H1 (cell line): ENCODE measurements at places on chromosomes 4 and X. TPM values are rescaled to one million over a fixed set of nuclear protein-coding genes. Genes with fewer than 3 reads are reported as not detected.
A peak's percentile ranks its signal among the peaks of the same experiment; 100 is the strongest.

YIPF7 gene
- total RNA-seq, result not detected in 2 replicates

- H3K4me1 ChIP-seq, result peaks cover 5% of the 10 kb centered on the region; the same call in 1 of the 2 replicates
- DNase-seq, result no peak
- H3K4me3 ChIP-seq, result no peak overlapping the region
- no peak overlapping the region for H3K27ac ChIP-seq
- no peaks in the 10 kb centered on the region for H3K36me3 ChIP-seq
Measured at GRCh38 chr4:168781926-168782325, 228.1 kb downstream of the CBR4 start.

- no peaks in the 10 kb centered on the region for H3K36me3 ChIP-seq
- H3K27me3 ChIP-seq, result no peaks in the 10 kb centered on the region
- H3K4me3 ChIP-seq, result no peak overlapping the region
- no peaks in the 10 kb centered on the region; the same call in none of the 2 replicates for H3K4me1 ChIP-seq
Measured at GRCh38 chr4:181508601-181509000, 734.6 kb upstream of the TENM3 start.

PITX2 gene
- total RNA-seq, result 0.44 and 0.67 TPM in 2 replicates

- no peaks in the 10 kb centered on the region for H3K36me3 ChIP-seq
- H3K4me3 ChIP-seq, result no peak overlapping the region
- DNase-seq, result no peak
- no peaks in the 10 kb centered on the region for H3K27me3 ChIP-seq
- no peak overlapping the region for H3K27ac ChIP-seq
Measured at GRCh38 chrX:70129816-70130215, 3.4 kb upstream of the IGBP1 start.

GRCh38 chrX:136608295-136608933, 39.5 kb upstream of the CD40LG start:
- H3K27ac ChIP-seq, result no peak overlapping the region
- DNase-seq, result no peak
- H3K4me1 ChIP-seq, result no peaks in the 10 kb centered on the region
- no peaks in the 10 kb centered on the region for H3K27me3 ChIP-seq

DNA sequence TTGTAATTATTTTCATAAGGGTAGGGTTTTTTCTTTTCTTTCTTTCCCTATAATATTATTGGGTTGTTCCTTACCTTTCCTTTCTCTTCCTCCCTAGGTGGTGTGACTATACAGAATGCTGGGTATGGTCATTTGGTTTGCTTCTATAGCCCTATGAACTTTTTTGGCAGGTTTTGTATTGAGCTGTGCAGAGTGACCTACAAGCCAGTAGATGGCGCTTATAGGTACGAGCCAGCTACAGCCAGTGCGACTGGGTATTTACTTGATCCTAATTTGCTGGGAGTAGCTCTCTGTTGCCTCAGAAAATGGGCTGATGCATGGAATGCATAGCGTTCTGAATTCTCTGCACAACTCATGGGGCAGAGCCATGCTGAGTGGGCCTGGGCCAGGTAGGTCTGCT, 423.3 kb downstream of the MAGEE1 start:
- no peak overlapping the region for H3K27ac ChIP-seq
- no peaks in the 10 kb centered on the region for H3K4me1 ChIP-seq
- no peaks in the 10 kb centered on the region for H3K27me3 ChIP-seq
- no peak overlapping the region for H3K4me3 ChIP-seq
- H3K36me3 ChIP-seq, result no peaks in the 10 kb centered on the region

PFKFB1 gene
- 0.30 and 0.46 TPM in 2 replicates for total RNA-seq

CSN1S1 gene
- total RNA-seq, result not detected in 2 replicates

GRCh38 chrX:133636009-133636408, 220.7 kb upstream of the GPC4 start:
- H3K36me3 ChIP-seq, result no peaks in the 10 kb centered on the region
- H3K27ac ChIP-seq, result no peak overlapping the region
- H3K27me3 ChIP-seq, result no peaks in the 10 kb centered on the region
- H3K4me3 ChIP-seq, result no peak overlapping the region
- DNase-seq, result no peak

- no peak for DNase-seq
- no peak overlapping the region for H3K27ac ChIP-seq
- H3K36me3 ChIP-seq, result no peaks in the 10 kb centered on the region
- H3K4me1 ChIP-seq, result no peaks in the 10 kb centered on the region
Measured at GRCh38 chr4:37758226-37758625, 68.3 kb upstream of the PGM2 start.

DNA sequence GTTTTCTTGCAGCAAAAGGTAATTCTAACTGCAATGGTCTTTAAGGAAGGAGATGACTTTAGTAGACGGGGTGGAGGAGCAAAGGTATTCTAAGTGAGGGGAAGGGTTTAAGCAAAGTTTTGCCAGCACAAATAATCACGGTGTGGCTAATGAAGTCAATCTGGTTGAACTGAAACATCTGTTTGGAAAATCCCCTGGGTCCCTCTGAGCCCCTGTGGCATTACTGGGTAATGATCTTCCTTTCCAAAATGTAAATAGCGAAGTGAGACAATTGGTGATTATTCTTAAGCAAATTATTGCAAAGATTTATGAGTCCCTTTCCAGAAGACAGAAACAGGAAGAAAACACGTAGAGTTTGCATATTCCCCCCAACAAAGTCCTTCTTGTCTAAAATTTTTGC, 47.2 kb downstream of the FGFBP1 start:
- H3K27ac ChIP-seq, result no peak overlapping the region

USP26 gene
- total RNA-seq, result not detected in 2 replicates

DNA sequence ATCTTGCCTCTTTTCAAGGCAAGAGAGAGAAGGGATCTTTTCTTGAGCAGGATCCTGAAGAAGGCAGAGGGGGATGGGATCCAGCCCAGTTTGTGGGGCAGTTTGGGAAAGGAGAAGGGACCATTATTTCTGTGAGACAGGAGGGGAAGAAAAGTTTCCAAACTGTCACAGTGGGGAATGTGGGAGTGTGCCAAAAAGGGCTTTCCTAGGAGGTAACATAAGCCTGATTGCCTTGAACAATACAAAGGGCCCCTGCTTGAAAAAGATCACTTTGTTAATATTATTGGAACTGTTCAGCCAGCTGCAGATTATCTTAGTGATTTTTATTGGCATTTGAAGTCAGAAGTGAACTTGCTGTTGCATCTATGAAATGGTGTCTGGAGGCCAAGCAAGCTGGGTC, 55.2 kb downstream of the MTM1 start:
- no peaks in the 10 kb centered on the region for H3K4me1 ChIP-seq
- DNase-seq, result no peak
- no peak overlapping the region for H3K4me3 ChIP-seq
- H3K27me3 ChIP-seq, result no peaks in the 10 kb centered on the region
- no peak overlapping the region for H3K27ac ChIP-seq

MAGEA9B gene
- total RNA-seq, result not detected in 2 replicates

PRKG2 gene
- total RNA-seq, result 1.2 and 1.5 TPM in 2 replicates

GPC4 gene
- 225 and 230 TPM in 2 replicates for total RNA-seq

CHRDL1 gene
- 15.6 and 17.4 TPM in 2 replicates for total RNA-seq

FOXR2 gene
- not detected in 2 replicates for total RNA-seq

DNA sequence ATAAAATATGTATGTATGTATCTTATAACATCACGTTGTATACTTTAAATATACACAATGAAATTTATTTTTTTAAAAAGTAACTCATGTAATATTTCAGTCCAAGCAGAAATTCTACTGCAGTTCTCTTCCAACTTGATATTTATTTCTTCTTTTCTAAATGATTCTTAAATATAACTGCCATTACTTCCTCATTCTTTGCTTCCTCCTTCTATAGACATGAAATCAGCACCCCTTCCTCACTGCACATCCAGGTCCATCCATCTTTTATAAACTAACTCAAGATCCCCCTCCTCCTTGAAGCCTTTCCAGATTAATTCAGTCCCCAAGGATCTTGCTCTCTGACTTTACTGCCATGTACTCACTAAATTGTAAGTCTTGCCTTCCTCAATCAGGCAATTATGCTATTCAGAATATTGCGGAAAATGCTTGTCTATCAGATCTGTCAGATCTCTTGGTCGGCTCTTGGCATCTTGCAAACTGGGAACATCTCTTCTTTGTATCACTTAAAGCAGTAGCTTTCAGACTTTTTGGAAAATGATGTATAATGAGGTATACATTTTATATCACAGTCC, 3.7 kb downstream of the GPRIN3 start:
- no peak for DNase-seq
- no peak overlapping the region for H3K4me3 ChIP-seq
- H3K27ac ChIP-seq, result no peak overlapping the region
- H3K4me1 ChIP-seq, result peaks cover 4% of the 10 kb centered on the region; the same call in 1 of the 2 replicates
- H3K27me3 ChIP-seq, result peaks cover 10% of the 10 kb centered on the region

DNA sequence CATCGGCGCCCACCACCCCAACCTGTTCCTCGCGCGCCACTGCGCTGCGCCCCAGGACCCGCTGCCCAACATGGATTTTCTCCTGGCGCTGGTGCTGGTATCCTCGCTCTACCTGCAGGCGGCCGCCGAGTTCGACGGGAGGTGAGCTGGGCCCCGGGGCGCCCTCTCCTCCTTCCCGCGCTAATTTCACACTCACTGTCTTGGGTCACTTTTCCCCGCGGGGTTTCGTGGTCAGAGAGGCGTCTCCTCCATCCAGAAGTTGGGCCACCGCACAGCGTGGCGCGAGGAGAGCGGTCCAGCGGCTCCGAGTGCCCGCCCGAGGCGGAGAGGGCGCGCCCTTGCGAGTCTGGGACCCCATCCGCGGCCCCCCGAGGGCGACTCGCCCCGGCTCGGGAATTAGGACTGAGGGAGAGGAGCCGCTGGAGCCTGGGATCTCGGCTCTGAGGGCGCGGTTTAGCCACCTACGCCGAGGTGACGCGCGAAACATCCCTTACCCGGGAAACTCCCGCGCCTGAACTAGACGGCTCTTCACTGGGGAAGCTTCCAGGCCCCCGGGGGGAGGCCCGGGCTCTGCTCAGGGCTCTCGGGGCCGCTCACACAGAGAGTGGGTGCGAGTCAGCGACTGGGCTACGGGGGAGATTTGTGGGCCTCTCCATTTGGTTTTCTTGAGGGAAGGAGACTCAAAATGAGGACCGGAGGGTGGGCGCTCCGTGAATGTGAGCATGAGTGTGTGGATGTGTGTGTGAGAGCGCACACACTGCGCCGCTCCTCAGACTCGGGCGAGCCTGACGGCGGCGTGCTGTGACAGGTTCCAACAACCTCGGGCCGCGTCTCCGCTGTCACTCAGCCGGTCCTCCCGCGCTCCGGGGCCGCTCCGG, 551 bp downstream of the NPNT start:
- H3K27ac ChIP-seq, result no peak overlapping the region
- no peaks in the 10 kb centered on the region for H3K4me1 ChIP-seq
- DNase-seq, result peak; percentile 69
- peak overlapping the region; percentile 58 for H3K4me3 ChIP-seq
- H3K27me3 ChIP-seq, result peaks cover 46% of the 10 kb centered on the region
- no peaks in the 10 kb centered on the region for H3K36me3 ChIP-seq

- DNase-seq, result no peak
- no peaks in the 10 kb centered on the region for H3K27me3 ChIP-seq
- H3K4me1 ChIP-seq, result no peaks in the 10 kb centered on the region
- no peaks in the 10 kb centered on the region for H3K36me3 ChIP-seq
- no peak overlapping the region for H3K27ac ChIP-seq
Measured at GRCh38 chr4:28835501-28835900, 1884.7 kb upstream of the PCDH7 start.

GRCh38 chrX:48966796-48967579, 4.7 kb downstream of the KCND1 start:
- H3K27ac ChIP-seq, result no peak overlapping the region
- no peaks in the 10 kb centered on the region; the same call in 1 of the 2 replicates for H3K36me3 ChIP-seq
- H3K4me1 ChIP-seq, result no peaks in the 10 kb centered on the region; the same call in 1 of the 2 replicates
- no peak overlapping the region for H3K4me3 ChIP-seq

TLR10 gene
- total RNA-seq, result not detected in 2 replicates

GRCh38 chr4:75729836-75730235, 5.5 kb downstream of the USO1 start:
- no peak overlapping the region for H3K27ac ChIP-seq
- no peaks in the 10 kb centered on the region for H3K36me3 ChIP-seq
- no peak overlapping the region for H3K4me3 ChIP-seq
- no peak for DNase-seq
- H3K4me1 ChIP-seq, result no peaks in the 10 kb centered on the region; the same call in 1 of the 2 replicates

FREM3 gene
- total RNA-seq, result 0.11 TPM in 1 of 2 replicates, not detected in the other

- no peaks in the 10 kb centered on the region for H3K36me3 ChIP-seq
- H3K4me3 ChIP-seq, result no peak overlapping the region
- DNase-seq, result no peak
- H3K27me3 ChIP-seq, result no peaks in the 10 kb centered on the region
- H3K27ac ChIP-seq, result no peak overlapping the region
Measured at GRCh38 chrX:31166416-31166815, 94.6 kb upstream of the FTHL17 start.

BRS3 gene
- total RNA-seq, result not detected in 2 replicates

- H3K27me3 ChIP-seq, result no peaks in the 10 kb centered on the region
- peaks cover 3% of the 10 kb centered on the region for H3K4me1 ChIP-seq
- H3K36me3 ChIP-seq, result no peaks in the 10 kb centered on the region
- no peak overlapping the region for H3K4me3 ChIP-seq
Measured at GRCh38 chrX:13697976-13698375, 9.0 kb downstream of the RAB9A start.

- no peaks in the 10 kb centered on the region for H3K36me3 ChIP-seq
- H3K4me1 ChIP-seq, result peaks cover 4% of the 10 kb centered on the region
- H3K27me3 ChIP-seq, result no peaks in the 10 kb centered on the region
- H3K4me3 ChIP-seq, result no peak overlapping the region
Measured at GRCh38 chrX:1351981-1352714, 15.6 kb downstream of the IL3RA start.

GRCh38 chrX:2340991-2341390, 159.8 kb downstream of the DHRSX start:
- no peaks in the 10 kb centered on the region for H3K4me1 ChIP-seq
- no peak for DNase-seq
- no peak overlapping the region; the same call in 1 of the 2 replicates for H3K27ac ChIP-seq
- H3K27me3 ChIP-seq, result no peaks in the 10 kb centered on the region
- H3K36me3 ChIP-seq, result no peaks in the 10 kb centered on the region

DNA sequence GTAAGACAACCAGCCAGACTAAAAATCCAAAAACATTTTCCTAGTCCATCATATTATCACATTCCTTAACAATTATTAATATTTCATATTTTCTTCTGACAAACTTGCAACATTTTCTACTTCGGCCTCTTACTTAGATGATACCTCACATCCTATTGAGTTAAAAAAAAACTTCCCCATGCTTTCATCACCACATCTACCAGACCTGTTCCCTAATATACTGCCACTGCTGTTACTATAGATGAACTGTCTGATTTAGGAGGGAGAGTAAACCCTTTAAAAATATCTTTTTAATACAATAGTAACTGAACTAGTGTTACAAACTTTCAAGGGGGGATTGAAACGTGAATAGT, 1.5 kb downstream of the FAM200B start:
- no peak overlapping the region; the same call in 1 of the 2 replicates for H3K4me3 ChIP-seq
- peaks cover 19% of the 10 kb centered on the region; the same call in 1 of the 2 replicates for H3K36me3 ChIP-seq
- H3K27me3 ChIP-seq, result no peaks in the 10 kb centered on the region
- no peak for DNase-seq

DNA sequence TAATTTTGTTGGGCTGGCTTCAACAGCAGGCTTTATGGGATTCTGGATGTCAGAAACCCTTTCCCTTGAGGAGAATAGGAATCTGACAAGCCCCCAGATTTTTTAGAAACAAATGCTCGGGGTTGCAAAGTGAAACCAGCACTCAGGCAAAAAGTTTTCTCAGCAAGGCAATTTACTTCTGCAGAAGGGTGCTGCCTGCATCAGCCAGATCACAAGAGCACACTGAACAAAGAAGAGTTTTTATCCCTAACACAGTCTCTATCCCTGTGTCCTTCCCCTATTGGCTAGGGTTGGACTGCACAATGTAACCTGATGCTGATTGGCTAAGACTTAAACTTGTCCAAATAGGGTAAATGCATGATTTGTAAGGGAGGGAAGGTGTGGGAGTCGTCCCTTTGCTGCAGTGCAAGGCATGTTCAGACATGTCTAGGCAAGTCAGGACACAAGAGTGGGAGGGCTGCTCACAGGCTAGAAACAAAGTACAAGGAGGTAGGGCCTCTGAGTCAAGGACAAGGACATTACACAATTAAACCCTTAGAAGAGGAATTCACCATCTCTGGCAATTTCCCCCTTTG, 175.8 kb downstream of the CCNG2 start:
- H3K4me1 ChIP-seq, result peaks cover 4% of the 10 kb centered on the region
- no peaks in the 10 kb centered on the region for H3K27me3 ChIP-seq
- no peak overlapping the region for H3K27ac ChIP-seq
- DNase-seq, result no peak

- no peak for DNase-seq
Measured at GRCh38 chr4:39032218-39033085, at the start of gene TMEM156. Gene TMEM156 (minus strand): TSS chr4:39032409. CDS start chr4:39032313, 96 bp downstream.
